Fibroblast of skin of scalp (primary cell): ENCODE measurements at places on chromosomes 1 and 21.

GRCh38 chr1:10599194-10599861 is 124.6 kb downstream of the PEX14 start:
- peak; percentile 58 for DNase-seq

DNA sequence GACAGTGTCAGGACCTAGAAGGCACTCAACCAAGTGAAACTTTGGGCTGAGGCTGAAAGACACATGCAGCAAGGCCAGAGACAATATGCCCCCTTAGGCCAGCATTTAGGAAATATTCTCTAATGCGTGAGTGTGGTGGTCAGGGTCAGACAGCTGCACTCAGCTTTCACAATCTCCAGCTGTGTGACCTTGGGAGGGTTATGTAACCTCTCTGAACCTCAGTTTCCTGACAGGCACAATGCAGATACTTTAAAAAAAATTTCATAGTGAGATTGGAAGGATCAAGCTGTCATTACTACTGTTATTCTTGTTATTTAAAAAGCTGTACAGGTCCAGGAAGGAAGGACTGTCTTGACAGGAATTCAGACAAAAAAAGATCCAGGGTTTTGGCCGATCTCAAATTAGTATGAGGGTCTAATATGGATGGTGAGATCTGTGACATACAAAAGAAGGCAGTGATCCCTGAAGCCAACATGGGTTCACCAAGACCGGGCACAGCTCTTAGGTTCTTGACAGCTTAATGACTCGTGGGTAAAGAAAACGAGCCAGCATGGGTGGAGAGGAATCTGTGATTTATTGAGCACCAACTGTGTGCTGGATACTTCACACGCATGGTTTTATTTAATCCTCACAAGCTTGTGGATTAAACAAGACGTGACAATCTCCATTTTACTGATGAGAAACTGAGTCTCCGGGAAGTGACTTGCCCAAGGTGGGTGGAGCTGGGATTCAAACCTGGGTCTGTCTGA is 54.6 kb upstream of the POU3F1 start:
- no peak for DNase-seq

- peak; percentile 88 for DNase-seq
These were observed 350.3 kb upstream of the LYPLAL1 start for GRCh38 chr1:218823291-218823900.

GRCh38 chr1:234748713-234749112 is 138.7 kb upstream of the IRF2BP2 start:
- no peak for DNase-seq

- DNase-seq, result no peak
These were observed 46.4 kb upstream of the KRTAP19-8 start for GRCh38 chr21:31084689-31085088.

DNA sequence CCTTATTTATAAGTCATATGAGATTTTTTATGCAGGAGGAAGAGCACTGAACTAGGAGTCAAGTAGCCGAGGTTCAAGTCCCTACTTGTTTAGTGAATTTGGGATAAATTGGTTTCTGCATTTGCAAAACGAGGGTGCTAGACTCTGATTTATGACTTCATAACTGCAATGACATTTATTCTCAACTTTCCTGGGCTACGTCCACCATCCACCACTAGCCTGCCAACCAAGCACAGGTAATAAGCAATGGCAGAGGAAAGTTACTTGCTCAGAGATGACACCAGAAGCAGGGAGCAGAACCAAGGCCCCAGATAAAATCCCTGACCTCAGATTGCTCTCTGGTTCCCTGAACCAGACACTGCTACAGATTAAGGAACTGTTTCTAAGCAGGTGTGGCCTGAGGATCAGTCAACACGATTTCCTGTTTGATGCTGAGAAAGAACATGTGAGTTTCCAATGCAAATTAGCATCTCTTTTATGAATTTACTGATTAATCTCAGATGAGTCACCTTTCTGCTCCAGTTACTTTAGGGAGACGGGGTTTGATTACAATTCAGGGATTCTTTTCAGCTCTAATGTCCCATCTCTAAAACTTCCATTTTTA is 52.7 kb downstream of the PLPP3 start:
- DNase-seq, result no peak

GRCh38 chr1:152461544-152461943 is 47.5 kb upstream of the CRNN start:
- DNase-seq, result peak; percentile 60

GRCh38 chr1:40312238-40313205 is 4.6 kb downstream of the COL9A2 start:
- no peak for DNase-seq

DNA sequence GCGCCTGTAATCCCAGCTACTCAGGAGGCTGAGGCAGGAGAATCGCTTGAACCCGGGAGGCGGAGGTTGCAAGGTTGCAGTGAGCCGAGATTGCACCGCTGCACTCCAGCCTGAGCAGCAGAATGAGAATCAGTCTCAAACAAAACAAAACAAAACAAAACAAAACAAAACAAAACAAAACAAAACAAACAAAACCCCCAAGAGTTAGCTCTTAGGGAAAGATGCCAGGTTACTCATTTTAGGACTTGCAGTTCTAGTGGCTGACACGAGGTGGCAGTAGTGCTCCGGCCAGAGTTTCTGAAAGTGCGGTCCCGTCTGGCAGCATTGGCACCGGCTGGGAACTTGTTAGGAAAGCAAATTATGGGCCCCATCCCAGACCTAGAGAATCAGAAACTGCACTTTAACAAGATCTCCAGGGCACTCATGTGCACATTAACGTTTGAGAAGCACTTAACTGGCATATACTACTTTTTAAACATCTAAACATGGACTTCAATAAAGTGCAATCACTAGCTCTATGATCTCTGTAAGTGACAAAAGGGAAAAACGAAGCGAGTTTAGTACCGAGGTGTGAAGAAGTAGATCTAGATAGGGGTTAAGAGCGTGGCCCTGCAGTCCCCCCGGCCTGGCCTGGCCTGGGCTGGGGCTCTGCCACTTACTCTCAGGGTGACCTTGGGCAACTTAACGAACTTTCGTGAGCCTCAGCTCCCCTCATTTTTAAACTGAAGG is 41.9 kb upstream of the TNFRSF1B start:
- peak; percentile 61 for DNase-seq

GRCh38 chr1:110339407-110340206 is 430 bp downstream of the RBM15 start:
- DNase-seq, result peak; percentile 41

DNA sequence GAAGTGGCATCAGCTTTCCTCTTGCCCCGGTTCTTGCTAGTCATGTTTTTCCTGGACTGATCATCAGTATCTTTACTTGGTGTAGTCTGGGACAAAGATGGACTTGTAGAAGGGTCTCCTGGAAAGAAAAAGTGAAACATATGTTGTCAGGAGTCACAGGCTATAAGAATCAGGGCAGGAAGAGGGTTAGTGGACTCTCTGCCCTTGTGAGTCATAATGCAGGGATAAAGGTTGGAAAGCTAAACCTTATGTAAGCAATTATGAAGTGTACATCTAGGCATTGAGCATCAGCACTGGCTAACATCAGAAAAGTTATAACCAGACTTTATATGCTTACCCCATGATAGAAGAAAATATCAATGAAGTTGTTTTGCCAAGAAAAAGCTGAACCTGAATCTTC is 51.2 kb downstream of the XKR8 start:
- DNase-seq, result no peak

DNA sequence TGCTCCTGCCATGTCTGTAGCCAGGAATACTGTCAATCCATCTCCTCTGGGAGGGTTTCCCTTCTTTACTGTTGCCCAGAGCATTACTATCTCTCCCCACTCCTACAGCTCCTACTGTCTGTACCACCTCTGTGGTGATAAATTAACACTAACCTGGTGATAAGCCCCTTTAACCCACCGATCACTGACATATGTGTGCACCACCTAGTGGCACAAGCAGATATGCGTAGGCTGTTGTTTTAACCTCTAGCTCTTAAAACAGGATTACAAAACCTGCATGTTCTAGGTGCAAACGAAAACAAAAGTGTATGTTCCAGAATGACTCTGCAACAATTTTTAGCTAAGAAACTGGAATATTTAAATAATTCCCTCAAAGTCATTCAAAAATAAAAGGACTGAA is 93.9 kb upstream of the BEND5 start:
- DNase-seq, result peak; percentile 10

DNA sequence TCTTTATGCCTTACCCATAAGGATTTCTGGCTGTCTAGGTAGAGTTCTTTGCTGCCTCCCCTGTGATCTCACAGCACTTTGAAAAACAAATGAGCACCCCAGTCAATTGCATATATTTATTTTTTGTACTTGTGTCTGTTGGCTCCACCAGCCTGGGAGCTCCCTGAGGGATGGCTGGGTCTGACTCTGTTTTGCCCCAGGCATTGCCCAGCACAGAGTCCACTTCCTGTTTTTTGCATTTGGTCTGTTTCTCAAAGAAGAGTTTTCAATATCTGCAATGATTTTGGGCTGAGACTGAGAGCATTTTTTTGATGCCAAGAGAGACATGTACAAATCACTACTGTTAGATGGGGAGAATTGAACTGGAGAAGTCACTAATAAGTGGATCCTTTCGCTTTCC is 125.0 kb downstream of the FOXD2 start:
- DNase-seq, result no peak

GRCh38 chr1:33301273-33301984 is 19.5 kb downstream of the A3GALT2 start:
- DNase-seq, result no peak

- DNase-seq, result no peak
These were observed 65.3 kb downstream of the NIBAN1 start for GRCh38 chr1:184909019-184909418.

- peak; percentile 33 for DNase-seq
These were observed 74.6 kb downstream of the RASAL2 start for GRCh38 chr1:178168536-178168935.

DNA sequence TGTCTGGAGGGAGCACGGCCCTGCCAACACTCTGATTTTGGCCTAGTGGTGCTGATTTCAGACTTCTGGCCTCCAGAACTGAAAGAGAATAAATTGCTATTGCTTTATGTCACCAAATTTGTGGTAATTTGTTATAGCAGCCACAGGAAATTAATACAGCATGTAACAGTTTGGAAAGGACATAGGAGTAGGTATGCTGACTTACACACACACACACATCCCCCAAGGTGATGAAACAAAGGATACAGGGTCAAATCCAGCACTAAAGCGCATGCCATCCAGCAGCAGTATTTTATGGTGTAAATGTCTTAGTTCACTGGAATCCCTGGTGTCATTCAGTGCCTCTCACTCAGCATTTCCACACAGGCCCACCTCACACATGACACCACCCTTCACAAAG is 72.2 kb upstream of the MAN1A2 start:
- DNase-seq, result peak; percentile 25

- DNase-seq, result peak; percentile 23
These were observed 80.0 kb downstream of the ADGRL2 start for GRCh38 chr1:81880781-81881180.

DNA sequence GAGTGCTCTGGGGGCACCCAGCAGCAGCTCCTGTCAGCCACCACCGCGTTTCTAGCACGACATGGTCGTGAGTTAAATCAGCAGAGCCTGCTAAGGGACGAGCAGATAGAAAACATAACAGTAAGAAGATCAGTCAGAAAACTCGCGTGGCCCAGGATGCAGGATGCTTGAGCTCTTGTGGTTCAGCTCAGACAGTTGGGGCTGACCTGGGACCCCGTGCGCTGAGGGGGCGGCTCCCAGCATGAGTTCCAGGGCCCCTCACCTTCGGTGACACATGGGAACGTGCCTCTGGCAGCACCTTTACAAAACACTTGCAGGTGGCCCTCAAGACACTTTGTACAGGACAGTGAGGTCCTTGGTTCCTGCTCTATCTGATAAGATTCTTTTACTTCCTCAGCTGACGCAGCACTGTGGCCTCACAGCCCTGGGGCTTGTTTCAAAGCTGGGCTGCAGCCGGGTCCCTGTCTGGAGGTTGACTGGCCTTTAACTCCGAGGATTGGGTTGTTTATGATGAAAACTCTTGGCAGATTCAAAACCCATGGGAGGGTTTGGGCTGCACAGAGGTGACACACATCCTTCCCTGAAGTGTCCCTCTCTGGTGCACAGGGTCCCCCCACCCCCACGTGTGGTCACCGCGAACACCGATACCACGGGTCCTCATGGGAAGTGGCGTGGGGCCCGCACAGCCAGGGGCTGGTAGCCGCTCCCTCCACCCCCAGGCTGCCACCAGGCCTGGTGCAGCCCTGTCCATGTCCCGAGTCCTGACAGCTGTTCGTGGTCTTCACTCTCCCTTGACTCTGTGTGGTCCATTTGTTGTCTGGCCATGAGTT is 65.3 kb upstream of the COL6A1 start:
- no peak for DNase-seq

DNA sequence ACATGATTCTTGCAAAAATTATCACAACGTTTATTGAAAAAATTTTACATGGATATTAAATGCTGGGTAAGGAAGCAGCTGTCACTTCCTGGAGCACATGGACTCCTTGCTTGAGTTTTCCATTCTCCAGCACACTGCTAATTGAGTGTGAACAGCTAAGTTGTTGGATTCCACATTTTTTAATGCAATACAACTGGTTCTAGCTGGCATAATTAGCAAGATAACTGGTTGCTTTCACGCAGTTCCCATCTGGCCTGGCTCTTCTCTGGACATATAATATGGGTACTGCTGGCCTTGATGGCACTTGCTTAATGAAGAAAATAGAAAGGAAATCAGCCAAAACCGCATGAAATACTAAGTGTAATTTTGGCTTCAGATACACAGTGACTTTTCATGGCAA is 26.6 kb downstream of the RGS21 start:
- DNase-seq, result no peak

DNA sequence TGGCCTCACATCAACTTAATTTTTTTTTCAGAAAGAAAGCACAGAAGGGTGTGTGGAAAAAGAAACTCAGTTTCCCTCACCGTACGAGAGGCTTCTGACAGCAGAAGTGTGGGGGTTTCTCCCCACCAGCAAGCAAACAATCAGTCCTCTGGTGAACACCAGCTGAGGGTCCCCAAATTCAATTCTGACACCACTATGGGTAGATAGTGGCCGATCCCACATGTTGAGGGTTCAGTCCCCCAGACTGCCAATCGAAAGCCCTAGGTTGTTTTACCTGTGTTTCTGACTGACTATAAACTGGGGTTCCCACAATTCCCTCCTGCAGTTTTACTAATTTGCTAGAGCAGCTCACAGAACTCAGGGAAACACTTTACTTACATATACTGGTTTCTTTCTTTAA is 2.1 kb downstream of the IFI6 start:
- no peak for DNase-seq
